Neural progenitor cell (in vitro differentiated cells): ENCODE measurements at places on chromosomes 7 and 10. TPM values are rescaled to one million over a fixed set of nuclear protein-coding genes. Genes with fewer than 3 reads are reported as not detected.

The C7orf57 gene
- not detected in 2 replicates for total RNA-seq

DNA sequence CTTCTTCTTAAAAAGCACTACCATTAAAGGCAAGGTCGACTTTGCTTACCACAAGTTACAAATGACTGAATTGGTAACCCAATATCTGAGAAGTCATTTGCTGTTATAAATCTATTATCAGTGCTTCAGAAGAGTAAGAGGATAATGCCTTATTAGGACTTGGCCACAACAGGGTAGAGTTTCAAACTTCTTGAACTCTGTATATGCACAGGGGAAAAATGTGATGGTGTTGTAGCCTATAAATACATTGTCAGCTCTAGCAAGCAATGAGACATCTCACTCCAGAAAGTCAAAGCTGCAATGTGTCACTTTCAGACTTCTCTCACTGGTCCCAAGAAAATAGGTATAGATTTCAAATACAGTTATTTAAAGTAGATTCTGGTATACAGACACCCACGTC, 9.3 kb downstream of the TFEC start:
- DNase-seq: no peak

DNA sequence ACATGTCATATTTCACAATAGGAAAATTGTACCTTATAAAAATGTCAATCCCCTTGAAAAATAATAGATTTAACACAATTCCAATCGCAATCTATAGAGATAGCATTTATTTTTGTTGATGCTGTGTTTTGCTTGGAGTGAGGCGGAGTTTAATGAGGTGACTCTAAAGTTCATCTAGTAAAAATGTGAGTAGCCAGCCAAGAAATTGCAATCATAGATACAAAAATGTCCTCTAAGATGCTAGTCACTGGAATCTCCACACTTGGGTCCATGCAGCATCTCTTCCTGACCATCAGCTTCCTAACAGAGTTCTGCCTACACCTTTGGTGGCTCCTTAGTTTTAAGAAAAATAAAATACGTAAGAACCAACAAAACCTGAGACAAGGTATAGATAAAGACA, 44.9 kb downstream of the GLI3 start:
- DNase-seq: no peak

DNA sequence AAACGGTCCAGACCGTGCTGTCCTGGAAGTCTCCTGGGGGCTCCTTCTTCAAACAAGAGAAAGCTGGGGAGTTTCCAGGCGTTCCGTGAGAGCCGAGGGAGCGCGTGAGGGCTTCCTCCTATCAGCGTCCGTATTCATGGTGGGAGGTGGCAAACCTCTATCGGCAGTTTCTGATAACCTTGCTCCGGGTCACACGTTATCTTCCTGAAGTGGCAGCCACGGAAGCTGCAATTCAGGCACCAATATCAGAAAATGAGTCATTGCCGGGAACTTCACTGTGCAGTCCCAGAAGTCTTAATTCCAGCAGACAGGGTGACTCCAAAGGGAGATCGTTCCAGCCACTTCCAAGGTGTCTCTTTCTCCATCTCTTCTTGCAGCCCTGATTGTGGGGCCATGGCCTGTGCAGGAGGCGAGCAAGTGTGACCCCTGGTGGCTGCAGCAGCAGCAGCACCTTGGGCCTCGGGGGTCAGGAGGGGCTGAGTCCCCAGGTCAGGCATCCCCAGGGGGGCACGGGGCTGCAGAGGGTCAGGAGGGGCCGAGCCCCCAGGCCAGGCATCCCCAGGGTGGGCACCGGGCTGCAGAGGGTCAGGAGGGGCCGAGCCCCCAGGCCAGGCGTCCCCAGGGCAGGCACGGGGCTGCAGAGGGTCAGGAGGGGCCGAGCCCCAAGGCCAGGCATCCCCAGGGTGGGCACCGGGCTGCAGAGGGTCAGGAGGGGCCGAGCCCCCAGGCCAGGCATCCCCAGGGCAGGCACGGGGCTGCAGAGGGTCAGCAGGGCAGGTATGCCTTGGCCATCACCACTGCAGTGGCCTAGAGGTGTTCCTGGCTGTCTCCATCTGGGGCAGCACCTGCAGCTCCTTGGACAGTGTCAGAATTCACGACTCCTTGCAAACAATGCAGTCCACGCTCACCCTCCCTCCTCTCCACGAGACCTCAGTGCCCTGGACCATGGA, 538.7 kb downstream of the DNAJB6 start:
- peak; percentile 78 for DNase-seq

DNA sequence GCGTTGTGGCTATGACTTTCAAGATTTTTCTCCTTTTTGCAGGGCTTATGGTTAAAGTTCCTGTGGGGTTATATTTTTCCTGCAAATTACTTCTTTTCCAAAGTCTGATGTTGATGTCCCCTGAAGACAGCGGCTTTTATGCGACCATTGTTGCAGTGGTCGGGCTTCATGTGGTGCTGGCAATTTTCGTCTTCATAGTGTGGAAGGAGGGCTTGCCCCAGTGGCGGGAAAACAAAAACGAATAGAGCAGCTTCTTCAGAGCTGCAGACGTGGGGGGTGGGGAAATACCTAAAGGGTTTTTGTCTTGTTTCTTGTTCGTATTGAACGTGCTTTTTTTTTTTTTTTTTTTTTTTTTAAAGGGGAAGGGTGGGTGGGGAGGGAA, 53.8 kb downstream of the MCMBP start:
- DNase-seq: peak; percentile 82

DNA sequence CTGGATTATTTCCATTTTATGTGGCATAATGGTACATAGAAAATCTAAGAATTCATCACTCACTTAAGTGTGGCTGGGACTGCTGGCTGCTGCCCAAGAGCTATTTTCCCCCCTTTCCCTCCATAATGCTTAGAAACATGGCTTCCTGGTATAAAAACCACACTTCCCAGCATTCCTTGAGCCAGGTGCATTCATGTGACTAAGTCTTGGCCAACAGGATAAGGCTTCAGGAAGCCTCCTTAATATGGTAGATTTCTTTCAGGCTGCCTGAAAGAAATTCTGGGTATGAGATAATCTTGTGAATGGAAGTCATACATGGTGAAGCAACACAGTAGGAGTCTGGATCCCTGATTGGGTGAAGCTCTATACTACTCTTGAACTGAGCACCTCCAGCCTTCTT, 178.0 kb downstream of the JAZF1 start:
- no peak for DNase-seq

- DNase-seq: no peak
These were observed 382.7 kb upstream of the FOXK1 start for GRCh38 chr7:4299431-4299830.

GRCh38 chr10:113290137-113290536, 262.7 kb upstream of the HABP2 start:
- no peak for DNase-seq

The PKD2L1 gene
- not detected in 2 replicates for total RNA-seq

GRCh38 chr7:141976524-141977245, 3.1 kb upstream of the TAS2R38 start:
- DNase-seq: no peak

- no peak for DNase-seq
These were observed 87.0 kb downstream of the SGMS1 start for GRCh38 chr10:50536617-50537240.

GRCh38 chr7:116872026-116872425, 9.6 kb downstream of the CAPZA2 start:
- DNase-seq: no peak

- DNase-seq: no peak
These were observed 70.6 kb downstream of the PTPRE start for GRCh38 chr10:127977357-127978009.

The HABP2 gene
- not detected in 2 replicates for total RNA-seq

The PPP3CB gene
- 31.7 and 47.0 TPM in 2 replicates for total RNA-seq

GRCh38 chr7:24725554-24726241, 31.6 kb downstream of the GSDME start:
- no peak for DNase-seq

- no peak for DNase-seq
These were observed 52.1 kb downstream of the STRA8 start for GRCh38 chr7:135285547-135286233.

DNA sequence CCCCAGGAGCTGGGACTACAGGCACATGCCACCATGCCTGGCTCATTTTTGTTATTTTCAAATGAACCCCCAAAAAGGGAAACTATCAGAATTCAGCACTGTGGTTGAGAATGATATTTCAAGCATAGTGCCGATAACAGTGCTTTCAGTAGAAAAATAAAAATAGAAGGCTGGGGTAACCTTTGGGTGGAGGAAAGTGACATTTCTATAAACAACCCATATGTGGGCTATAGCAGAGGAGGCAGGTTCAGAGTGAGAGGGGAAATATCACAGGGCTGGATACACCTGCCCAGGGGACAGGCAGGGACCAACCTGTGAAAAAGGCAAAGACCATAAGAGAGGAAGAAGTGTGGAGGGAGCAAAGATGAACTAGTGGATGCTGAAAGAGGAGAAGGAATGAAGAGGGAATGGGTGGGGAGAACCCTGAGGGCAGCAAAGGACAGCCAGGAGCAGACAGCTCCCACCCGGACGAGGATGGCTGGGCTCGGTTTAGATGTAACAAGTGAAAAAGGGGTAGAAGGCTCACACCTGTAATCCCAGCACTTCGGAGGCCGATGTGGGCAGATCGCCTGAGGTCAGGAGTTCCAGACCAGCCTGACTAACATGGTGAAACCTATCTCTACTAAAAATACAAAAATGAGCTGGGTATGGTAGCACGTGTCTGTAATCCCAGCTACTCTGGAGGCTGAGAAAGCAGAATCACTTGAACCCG, 56.5 kb downstream of the MAP3K8 start:
- DNase-seq: no peak

GRCh38 chr7:55962014-55962413, 2.4 kb upstream of the NIPSNAP2 start:
- DNase-seq: no peak

DNA sequence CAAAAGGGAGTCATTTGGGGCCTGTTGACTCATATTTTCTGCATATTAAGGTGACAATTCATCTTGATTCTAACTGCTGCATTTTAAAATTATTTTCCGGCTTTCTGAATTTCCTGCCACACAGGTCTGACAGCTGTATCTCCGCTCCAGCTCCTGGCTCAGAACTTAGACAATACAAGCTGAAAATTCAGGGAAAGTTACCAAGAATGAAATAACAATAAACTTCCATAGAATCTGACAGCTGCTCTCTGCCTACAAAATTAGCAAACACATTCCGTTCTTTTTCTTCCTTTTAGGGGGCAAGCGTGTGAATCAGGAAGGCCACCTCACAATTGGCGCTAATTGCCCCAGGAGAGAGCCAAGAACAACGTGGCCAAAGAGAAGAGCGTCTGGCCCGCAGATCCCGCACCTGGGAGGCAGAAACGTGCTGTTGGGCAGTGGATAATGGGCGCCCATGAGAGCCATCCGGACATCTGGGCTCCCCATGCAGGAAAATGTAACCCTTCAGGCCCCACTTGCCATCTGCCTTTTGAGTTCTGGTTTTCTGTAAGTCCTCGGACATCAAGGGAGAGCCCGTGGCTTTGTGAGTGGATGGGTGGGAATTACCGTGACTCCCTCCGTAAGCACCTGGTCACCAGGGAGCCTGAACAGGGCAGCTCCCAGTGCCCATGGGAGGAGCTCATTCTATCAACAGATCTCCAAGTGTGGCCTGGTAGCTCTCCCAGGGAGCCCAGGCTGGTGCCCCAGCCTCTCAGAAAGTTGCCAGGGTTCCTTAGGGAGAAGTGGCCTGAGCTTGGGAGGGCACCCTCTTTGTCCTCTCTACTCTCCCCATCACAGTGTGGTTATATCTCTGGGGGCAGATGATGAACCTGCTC, 5.0 kb downstream of the CLRN3 start:
- no peak for DNase-seq

DNA sequence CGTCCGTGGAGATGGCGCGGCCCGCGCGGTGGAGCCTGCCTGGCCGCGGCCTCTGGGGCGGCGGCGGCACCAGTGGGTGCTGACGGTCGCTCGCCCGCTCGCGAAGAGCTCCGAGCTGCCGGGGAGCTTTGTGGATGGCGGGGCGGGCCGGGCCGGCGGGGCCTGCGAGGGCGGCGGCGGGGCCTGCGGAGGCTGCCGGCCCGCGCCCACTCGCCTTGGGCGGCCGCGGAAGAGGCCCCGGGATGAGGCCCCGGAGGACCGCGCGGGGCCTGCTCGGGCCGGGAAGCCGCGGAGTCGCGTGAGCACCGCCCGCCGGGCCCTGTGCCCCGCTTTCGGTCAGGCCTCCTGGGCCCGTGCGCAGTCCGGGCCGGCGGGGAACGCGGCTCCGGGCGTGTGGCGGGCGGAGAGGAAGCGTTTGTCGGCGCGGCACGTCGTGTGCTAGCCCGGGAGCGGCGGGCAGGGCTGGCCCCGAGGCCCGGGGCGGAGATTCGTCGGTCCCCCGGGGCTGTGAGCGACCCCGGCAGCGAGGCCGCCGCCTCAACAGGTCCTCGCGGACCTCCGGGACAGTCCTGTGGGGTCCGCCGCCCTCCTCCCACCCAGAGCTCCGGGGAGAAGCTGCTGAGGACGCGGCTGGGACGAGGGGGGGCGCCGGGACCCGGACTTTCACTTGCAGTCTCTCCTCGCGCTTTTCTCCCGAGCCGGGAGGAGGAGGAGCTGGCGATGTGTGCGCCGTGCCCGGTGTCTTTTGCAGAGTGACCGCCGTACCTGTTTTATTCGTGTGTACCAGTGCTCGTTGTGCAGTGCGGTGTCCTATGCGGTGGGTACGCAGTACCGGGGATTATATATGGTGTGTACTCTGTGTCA, 578 bp downstream of the ZMYND11 start:
- DNase-seq: peak; percentile 65

The AEBP1 gene
- 4.5 and 16.7 TPM in 2 replicates for total RNA-seq

- DNase-seq: no peak
These were observed 415.0 kb downstream of the SFMBT2 start for GRCh38 chr10:6995831-6996230.

DNA sequence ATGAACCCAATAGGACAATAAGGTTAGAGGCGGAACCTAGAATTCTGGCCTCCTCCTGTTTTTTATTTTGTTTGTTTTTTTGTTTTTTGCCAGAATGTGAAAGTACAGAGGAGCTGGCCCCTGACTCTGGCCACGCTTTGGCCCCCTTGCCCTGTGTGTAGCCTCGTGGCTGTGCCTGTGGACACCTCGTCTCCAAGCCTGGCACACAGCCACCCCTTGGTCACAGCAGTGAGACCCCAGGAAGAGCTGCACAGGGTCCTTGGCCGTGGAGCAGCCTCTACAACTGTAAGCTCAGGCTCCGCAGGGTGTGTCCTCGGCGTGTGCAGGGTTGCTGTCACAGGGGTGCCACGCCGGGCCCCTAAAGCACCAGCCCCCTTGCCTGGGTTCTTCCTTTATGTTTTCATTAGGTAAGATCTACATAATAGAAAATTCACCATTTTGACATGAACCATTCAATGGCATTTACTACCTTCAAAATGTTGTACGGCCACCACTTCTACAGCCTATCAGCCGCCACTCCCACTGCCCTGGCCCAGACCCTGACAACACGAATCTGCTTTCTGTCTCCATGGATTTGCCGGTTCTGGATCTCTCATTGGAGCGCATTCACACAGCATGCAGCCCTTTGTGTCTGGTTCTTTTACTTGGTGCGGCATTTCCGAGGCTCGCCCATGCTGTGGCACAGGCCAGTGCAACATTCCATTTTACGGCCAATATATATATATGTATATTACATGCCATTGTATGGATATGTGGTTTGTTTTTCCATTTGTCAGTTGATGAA, 51.0 kb downstream of the AMZ1 start:
- DNase-seq: no peak

GRCh38 chr10:8054244-8054493, 319 bp upstream of the GATA3 start:
- DNase-seq: no peak

- no peak for DNase-seq
These were observed 43.1 kb downstream of the TEX36 start for GRCh38 chr10:125639846-125640245.

- no peak for DNase-seq
These were observed 1.9 kb downstream of the MAGI2 start for GRCh38 chr7:79451580-79451979.

The CALHM1 gene
- 0.06 TPM in 1 of 2 replicates, not detected in the other for total RNA-seq

- DNase-seq: no peak
These were observed 295.9 kb upstream of the PHF14 start for GRCh38 chr7:10677668-10678232.
